ENCODE measurements at places on chromosomes 3 and 15. TPM values are rescaled to one million over a fixed set of nuclear protein-coding genes. Genes with fewer than 3 reads are reported as not detected.

DNA sequence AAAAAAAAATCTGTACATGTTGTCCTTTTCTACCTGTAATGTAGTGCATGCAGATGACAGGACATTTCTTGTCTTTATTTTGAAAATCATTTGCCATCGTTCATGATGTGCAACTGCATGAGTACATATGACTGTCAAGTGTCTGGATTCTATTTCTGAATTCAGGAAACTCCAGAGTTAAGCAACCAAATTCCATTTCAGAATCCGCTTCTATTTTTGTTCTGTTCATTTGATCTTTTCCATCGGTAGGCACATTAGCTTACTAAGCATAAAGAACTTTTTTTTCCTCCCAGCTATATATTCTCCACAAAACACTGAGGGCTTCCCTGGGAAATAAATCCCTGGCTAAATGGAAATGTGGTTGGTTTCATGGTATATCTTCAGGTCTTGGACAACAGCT, 365.6 kb downstream of the PTPRG start:
- DNase-seq: no peak

- DNase-seq: no peak
Measured at GRCh38 chr3:45933591-45933990, 9.7 kb upstream of the CXCR6 start.

- DNase-seq: no peak
Measured at GRCh38 chr15:59268852-59269407, 62.3 kb downstream of the LDHAL6B start.

DNA sequence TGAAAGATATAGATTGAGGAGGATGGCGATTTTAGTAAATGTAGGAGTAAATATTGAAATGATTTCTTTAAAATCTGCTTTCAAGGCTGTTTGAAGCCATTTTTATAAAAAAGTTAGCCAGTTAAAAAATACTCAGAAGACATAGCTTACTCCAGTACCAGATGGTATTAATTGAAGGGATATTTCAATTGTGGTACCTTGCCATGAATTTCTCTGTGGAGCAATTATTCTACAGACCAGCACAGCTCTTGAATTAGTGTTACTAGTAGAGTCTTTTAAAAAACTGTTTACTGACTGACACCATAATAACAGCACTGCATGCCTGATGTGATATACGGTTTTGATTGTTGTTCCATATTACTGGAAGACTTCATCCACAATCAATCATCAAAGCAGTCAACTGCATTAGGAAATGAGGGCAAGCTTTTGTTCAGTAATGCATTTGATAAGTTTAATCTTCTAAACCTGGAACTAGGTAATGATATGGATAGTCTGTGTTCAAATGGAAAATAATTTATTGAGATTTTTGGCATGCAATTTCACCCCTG, 106.4 kb downstream of the MFSD1 start:
- DNase-seq: no peak

DNA sequence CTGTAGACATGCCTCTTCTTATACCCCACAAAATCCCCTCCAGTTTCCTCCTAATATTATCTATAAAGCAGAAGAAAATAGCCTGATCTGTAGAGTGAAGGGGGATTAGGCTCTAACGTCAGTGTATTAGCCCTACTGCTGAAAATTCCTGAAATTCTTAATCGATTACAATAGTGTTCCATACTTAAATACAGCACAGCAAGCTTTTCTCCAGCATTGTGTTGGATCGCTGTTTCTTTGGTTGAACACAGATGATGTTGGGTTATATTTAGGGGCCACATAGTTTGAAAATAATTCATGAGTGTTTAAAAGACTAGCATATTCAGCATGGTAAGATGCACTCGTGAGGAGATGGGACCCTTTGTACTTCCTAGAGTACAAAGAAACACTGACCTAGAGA, 52.5 kb downstream of the PIAS1 start:
- no peak for DNase-seq

Gene C3orf80
- total RNA-seq: 1.5 TPM

GRCh38 chr3:52852419-52852818, 17.6 kb upstream of the MUSTN1 start:
- no peak for DNase-seq

Gene ALPK3
- 27.3 TPM for total RNA-seq

- no peak for DNase-seq
Measured at GRCh38 chr3:115341208-115341607, 194.1 kb upstream of the ZBTB20 start.

Gene DUOXA1
- total RNA-seq: 5.3 TPM

Gene LSMEM2
- total RNA-seq: 0.37 TPM

GRCh38 chr15:75233504-75234190, 24.5 kb upstream of the GOLGA6C start:
- DNase-seq: peak; percentile 38

Gene WNT5A
- 2.2 TPM for total RNA-seq
